ENCODE measurements at places on chromosomes 3 and 15.

DNA sequence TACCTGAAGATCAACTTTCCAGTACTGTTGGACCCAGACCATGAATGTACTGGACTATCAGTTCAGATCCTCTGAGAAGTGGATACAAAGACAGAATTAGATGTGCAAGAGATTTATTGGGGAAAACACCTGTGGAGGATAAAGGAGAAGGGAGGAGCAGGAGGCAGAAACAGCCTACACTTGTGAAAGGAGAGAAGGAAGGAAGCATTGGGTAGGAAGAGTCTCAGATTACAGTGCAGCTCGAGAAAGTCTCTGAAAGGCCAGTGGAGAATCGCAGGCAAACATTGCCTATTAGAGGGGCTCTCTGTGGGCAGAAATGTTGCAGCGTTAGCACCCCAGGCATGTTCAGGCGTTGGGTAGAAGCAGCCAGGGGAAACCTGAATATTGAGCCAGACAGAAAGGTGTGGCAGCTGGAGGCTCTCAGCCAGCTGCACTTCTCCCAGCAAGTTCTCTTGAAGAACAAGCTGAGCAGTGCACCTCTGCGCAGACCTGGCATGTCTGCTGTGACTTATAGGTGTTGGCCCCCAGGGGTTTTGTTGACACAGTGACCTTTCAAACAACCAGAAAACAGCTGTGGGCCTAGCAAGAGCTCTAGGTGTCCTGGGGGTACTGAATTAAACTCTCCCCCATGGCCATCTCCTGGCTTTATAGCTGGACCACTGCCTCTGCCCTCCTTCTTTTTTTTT is 7.0 kb downstream of the CHST14 start:
- no peak for DNase-seq

GRCh38 chr15:66858423-66859207 is 156.6 kb downstream of the SMAD6 start:
- DNase-seq, result no peak

- DNase-seq, result no peak
These were observed 87.2 kb upstream of the MLF1 start for GRCh38 chr3:158483701-158484235.

DNA sequence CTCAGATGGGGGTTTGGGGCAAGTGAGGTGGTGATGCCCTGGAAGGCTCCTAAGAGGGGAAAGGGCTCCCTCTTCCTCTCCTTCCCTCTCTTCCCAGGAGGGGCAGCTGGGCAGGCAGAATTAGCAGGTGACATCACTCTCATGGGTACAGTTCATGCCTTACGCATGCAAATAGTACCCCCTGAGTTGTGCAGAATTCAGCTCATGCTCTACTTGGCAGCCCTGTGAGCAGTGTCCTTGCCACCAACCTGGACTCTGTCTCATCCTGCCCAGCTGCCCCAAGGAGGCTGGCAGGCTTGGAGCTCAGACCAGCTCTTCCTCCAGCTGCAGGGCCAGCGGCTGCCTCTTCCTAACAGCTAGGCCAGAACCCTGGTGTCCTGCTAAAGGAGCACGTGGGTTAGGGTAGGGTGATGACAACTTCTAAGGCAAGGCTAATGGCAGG is 3.3 kb downstream of the CHAC1 start:
- DNase-seq, result no peak

GRCh38 chr15:30990036-30990435 is 1.4 kb downstream of the MTMR10 start:
- DNase-seq, result no peak

- DNase-seq, result no peak
These were observed 720.1 kb downstream of the GBE1 start for GRCh38 chr3:81041331-81041730.

DNA sequence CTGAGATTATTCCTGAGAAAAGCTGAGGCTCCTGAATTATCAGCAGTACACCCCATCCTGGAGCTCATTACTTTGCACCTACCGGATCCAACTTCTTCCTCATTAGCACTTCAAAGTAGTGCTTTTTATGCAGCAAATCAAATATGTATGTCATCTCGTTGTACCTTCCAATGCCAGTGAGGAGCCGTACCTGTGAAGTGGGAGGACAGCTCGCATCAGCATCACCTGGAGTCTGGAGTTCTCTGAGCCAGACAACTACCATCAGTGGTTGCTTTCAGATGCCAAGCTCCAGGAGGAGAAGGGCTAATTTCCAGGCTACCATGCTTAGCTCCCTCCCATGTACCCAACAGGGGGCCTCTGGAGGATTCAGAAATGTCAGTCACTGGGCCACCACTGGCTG is 32.4 kb downstream of the EIF3J start:
- no peak for DNase-seq

DNA sequence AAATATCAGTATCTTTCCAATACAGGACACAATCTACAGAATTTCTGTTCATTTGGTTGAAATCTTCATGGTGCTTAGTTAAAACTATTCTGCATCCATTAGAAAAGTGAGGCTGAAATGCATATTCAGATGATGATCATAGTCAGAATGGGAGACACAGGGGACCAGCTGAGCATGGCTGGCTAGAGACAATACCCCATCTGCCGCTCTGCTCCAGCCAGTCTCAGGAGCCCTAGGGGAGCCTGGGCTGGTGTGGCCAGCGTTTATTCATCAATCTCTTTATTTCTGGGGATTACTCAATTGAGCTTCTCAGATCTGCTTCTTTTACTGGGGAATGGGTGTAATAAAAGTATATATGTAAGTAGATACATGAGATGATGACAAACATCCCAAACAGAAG is 470.9 kb upstream of the CDIN1 start:
- DNase-seq, result no peak

All from activated CD8-positive, alpha-beta memory T cell treated with anti-CD3 and anti-CD28 coated beads for 1 hour (primary cell).